ENCODE measurements at places on chromosomes 2 and 18. TPM values are rescaled to one million over a fixed set of nuclear protein-coding genes. Genes with fewer than 3 reads are reported as not detected.

DNA sequence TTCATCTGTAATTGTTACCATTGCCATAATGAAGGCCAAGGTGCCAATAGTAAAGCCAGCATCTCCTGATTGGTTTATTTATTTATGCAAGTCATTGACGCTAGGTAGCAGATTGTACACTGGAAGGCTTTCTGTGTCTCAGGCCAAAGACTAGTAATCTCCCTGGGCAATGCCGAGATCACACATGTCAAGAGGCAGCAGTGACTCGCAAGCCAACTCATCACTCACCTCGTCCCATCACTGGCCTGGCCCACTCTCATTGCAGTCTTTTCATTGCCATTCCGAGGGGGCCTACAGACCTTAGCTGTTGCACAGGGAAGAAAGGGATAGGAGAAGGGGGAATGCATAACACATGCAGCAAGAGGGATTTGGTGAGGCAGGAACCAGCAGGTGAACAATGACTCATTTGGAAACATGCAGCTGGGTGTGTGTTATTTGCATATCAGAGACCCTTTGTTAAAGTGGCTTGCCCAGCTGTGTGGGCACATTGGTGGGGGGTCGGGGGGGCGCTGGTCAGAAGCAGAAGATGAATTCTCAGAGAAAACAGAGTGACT lies 448.7 kb upstream of the HNRNPA3 start:
- no peak for DNase-seq
- H3K36me3 ChIP-seq = no peaks in the 10 kb centered on the region
- H3K27me3 ChIP-seq = no peaks in the 10 kb centered on the region
- H3K4me1 ChIP-seq = no peaks in the 10 kb centered on the region
- H3K27ac ChIP-seq = no peak overlapping the region

DNA sequence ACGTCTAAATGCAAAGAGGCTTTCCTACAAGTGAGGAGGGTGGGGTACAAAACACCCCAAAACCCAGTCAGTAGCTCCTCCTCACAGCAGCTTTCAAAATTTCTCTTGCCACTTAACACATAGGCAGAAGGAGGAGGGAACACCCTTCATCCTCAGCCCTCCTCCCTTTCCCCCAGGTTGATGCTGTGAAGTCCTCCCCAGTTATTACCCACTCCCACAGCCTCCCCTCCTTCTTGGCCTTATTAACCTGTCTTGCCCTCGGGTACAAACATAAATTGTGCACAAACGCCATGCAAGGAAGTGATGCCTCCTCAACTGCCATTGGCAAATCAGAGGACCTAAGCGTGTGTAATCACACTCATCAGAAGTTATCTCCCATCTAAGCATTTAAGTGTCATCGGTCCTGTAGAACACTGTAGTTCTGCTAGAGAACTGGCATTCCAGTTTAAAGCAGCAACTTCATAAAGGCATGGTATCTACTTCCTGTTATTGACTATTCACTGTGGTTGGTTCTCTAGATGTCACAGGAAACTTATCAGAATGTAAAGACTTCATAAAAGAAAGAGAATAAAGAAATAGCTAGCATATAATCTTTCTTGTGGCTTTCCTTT lies at the start of gene DSC1:
Gene DSC1 (minus strand): TSS at position 32 of the 611 bp plus-strand sequence. CDS start 262 bp downstream, outside the sequence.
- no peak for DNase-seq
- no peak within 1 kb of the TSS for H3K27ac ChIP-seq
- H3K36me3 ChIP-seq = no peaks in the 10 kb centered on the region
- no peaks in the 10 kb centered on the region for H3K27me3 ChIP-seq

HDAC4 gene
- 46.0 TPM for total RNA-seq

DUSP19 gene
- 5.5 TPM for total RNA-seq

All from ovary (tissue), 10 donors.